Aorta (tissue), 5 donors: ENCODE measurements at places on chromosomes 3 and 15. TPM values are rescaled to one million over a fixed set of nuclear protein-coding genes. Genes with fewer than 3 reads are reported as not detected.

Gene ITPKA
- 8.1 TPM for polyA plus RNA-seq

Gene ZNF620
- polyA plus RNA-seq: 12.3 TPM

GRCh38 chr3:111967068-111967467, 11.8 kb upstream of the ABHD10 start:
- DNase-seq: no peak

Gene C3orf85
- polyA plus RNA-seq: 0.82 TPM

Gene EIF4G1
- polyA plus RNA-seq: 72.8 TPM

GRCh38 chr3:131831608-131832007, 203.2 kb downstream of the CPNE4 start:
- DNase-seq: no peak

DNA sequence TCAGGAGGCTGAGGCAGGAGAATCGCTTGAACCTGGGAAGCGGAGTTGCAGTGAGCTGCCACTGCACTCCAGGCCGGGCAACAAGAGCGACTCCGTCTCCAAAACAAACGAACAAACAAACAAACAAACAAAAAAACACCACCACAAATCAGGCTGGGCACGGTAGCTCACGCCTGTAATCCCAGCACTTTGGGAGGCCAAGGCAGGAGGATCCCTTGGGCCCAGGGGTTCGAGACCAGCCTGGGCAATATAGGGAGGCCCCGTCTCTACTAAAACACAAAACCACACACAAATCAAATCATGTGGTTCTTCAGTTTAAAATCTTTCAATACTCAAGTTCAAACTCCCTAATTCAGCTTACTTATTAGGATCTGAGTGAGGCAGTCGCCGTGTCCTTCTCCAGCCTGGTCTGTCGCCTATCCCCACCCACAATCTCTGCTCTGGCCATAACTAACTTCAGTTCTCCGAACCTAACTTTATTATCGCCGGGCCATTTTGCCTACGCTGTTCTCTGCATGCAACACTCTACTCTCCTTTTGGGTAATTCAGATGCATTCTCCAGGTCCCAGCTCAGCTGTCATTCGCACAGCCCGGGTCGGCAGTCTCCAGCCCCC, 660 bp upstream of the RTF1 start:
- no peak for DNase-seq

- no peak for DNase-seq
Measured at GRCh38 chr3:82044930-82045705, 283.7 kb upstream of the GBE1 start.

GRCh38 chr3:191781044-191781443, 320.1 kb downstream of the PYDC2 start:
- DNase-seq: no peak

Gene CGNL1
- 4.1 TPM for polyA plus RNA-seq

Gene CHRM5
- not detected for polyA plus RNA-seq

Gene NEIL1
- 80.4 TPM for polyA plus RNA-seq

DNA sequence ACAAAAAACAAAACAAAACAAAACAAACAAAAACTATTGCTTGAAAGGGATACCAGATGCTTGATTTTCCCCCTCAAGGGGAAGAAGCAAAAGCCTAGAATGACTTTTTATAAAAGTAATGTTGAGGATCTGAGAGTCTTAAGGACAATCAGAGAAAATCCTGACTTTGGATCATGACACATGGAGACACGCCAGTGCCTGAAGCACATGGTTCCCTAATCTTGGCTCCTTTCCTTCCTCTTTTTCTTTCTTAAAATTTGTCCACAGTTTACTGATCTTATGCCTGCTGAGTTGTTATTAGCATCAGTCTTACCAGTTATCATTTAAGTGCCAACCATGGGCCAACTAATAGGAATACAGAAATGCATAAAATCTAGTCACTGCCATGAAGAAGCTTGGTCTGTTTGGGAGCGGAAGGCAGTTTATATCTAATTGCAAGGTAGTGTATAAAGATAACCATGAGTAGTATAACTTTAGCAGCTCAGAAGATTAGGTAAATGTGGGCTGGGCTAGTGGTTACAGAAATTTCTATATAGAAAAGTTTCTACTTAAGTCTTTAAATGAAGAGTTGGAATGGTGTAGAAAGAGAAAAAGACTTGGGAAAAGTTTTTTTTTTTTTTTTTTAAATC, 6.9 kb downstream of the GLCE start:
- DNase-seq: no peak
